ENCODE measurements at places on chromosomes 3 and 15.

GRCh38 chr3:188396900-188397299 is 242.9 kb downstream of the LPP start:
- no peak for DNase-seq

DNA sequence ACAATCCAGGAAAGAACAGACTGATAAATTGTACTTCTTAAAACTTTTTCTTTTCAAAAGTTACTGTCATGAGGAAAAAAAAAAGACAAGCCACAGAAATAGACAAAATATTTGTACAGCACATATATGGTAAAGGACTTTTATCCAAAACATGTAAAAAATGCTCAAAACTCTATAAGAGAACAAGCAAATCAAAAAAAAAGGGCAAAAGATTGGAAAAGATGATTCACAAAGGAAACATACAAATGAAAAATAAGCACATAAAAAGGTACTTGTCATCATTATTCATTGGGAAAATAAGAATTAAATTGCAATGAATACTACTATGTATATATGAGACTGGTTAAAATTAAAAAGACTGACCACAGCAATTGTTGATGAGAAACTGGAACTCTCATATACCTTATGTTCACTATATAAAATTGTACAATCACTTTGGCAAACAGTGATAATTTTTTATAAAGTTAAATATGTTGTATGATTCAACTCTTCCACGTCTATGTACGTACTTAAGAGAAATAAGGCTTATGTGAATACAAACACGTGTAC is 39.7 kb downstream of the DIPK2A start:
- DNase-seq, result no peak

- no peak for DNase-seq
Observed at GRCh38 chr3:16697443-16698147, 92.4 kb upstream of the DAZL start.

GRCh38 chr3:123431658-123432324 is 17.1 kb downstream of the ADCY5 start:
- no peak for DNase-seq

- no peak for DNase-seq
Observed at GRCh38 chr3:11721479-11721878, 77.8 kb upstream of the VGLL4 start.

DNA sequence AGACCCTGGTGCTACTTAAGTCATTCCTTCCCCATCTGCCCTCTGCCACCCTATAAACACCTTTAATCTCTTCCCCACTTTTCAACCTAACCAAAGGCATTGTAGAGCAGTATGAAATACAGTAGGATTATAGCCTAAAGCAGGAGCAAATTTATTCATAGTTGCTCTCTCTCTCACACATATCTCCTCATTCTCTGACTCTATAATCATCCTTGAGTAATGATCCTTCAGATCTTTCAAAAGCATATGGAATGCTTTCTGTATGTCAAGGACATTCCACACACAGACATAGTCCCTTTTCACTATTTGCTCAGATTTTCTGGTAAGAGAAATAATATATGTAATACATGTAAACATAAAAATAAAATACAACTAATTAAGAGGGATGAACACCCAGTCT is 54.1 kb downstream of the TRPC1 start:
- DNase-seq, result no peak

DNA sequence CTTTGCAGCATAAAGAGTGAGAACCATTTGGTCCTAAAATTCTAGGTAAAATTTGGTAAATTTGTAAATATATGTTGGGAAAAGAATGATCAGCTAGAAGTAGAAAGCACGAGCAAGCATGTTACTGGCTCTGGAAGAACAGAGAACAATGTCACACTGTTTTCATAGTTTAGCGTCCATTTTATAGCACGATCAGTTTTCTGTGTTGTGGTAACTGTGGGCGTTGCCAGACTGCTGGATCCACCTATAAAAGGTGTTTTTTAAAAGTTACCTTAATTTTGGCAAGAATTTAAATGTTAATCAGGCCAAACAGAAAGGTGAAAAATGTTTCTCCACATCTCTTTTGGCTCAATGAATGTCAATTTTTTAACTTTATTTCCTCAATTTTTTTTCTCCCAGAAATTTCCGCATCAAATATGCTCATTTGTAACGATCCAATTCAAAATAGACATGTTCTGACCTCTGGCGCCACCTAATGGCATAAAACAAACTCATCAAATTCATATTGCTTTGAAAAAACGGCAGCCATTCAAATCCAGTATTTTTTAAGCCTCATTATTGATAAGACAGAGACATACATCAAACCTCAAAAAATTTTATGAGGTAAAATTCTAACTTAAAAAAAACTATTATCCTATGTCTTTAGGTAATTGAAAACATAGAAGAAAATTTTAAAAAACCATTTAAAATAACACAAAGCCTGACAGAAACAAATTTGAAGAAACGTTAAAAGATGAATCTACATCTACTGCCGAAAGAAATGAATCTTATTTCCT is 5.5 kb upstream of the GP5 start:
- no peak for DNase-seq

DNA sequence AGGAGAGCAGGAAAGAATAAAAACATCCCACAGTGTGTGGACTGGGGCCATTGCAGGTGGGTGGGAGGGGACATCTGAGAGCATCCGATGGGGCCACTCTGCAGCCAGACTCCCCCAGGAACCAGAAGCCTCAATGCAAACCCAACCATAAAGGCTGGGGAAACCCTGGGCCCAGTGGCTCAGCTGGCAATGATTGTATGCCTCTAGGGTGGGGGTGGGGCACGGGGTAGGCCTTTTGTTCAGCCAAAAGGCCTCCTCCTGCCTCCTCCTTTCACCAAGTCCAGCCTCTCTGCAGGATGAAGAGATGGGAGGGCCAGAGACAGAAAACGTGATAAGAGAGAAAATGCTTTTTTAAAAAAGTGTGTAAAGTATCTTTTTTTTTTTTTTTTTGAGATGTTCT is 45.5 kb upstream of the HERC1 start:
- DNase-seq, result no peak

DNA sequence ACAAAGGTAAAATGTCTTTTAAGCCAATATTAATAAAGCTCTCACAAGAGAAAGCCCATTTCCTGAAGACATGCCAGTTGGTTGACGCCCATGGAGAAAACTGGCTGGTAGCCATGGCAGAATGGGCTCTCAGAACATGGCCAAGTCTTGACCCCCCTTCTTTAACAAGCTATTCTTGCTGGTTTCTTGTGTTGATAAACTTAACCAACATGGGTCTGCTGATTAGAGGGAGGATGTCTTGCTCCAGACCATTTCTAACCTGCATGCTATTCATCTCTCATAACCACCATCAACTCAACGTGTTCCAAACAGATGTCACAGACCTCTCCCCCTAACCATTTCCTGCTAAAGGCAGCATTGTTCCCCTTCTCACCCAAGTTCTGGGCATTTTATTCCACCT is 25.7 kb downstream of the NTRK3 start:
- DNase-seq, result no peak

DNA sequence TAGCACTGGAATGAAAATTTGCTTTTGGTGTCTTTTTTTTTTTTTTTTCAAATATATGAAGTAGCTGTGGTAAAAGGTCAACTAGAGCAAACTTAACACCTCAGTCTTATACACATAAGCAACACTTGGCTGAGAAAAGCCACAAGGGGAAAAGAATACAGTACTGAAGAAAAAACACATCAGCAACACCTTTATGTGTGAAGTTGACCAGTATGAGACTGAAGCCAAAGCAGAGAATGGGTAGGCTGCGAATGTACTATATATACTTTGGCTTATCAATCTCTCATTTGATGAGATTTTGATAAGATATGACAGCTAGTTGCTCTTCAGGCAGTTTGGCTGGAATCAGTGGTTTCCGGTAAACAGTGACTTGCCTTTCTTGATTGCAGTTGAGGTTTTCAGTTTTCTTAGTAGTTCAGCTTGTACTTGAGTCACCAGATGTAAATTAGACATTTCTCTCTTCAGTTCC is 22.0 kb upstream of the ZCWPW2 start:
- DNase-seq, result no peak

GRCh38 chr15:68426116-68426515 is 5.8 kb downstream of the ITGA11 start:
- no peak for DNase-seq

DNA sequence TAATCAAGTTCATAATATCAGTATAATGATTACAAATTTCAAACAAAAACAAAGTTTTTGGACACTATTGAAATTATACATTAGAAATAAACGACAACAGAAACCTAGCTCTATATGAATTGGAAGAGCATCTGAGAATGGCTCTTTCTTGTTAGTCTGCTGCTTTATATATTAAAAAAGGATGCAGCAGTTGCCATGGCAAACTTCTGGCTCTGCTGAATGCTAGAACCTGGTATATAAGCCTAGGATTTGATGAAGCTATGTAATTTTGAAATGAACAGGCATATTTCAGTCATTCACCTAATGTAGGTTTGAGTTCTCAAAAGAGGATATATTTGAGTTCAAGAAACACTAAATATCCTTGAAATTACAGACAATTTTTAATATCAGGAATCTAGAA is 252.7 kb upstream of the KCNMB2 start:
- no peak for DNase-seq

DNA sequence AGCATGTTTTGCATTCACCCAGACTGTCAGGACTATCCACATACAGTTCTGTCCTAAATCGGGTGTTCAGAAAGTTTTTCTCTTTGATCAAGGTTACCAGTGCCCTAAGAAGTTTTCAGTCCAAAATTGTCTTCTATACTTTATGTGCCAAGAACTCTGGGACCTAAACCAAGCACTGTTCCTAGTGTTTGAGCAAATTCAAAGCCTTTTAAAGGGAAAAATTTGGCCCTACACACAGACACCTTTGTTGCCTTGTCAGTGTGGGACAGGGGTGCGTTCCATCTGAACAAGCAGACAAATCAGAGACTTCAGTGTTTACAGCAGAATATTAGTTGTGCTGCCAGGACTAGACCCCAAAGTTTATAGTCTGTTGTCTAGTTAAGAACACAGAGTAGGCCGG is 50.6 kb downstream of the DGKG start:
- DNase-seq, result no peak

GRCh38 chr3:159025733-159026132 is 223.9 kb downstream of the MFSD1 start:
- DNase-seq, result no peak

- no peak for DNase-seq
Observed at GRCh38 chr3:55790596-55791350, 303.7 kb upstream of the WNT5A start.

- DNase-seq, result no peak
Observed at GRCh38 chr3:152270937-152271336, 2.2 kb downstream of the MBNL1 start.

- DNase-seq, result no peak
Observed at GRCh38 chr3:6542795-6543194, 318.1 kb upstream of the GRM7 start.

DNA sequence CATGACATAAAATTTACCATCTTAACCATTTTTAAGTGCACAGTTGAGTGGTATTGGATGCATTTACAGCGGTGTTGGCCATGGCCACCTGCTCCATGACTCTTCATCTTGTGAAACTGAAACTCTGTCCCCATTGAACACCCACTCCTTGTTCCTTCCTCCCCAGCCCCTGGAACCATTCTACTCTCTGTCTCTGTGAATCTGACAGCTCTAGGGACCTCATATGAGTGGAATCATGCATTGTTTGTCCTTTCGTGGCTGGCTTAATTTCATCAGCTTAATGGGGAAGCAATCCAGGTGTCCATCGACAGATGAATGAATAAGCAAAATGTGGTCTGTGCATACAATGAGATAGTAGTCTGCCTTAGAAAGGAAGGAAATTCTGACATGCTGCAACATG is 42.5 kb downstream of the PLXNA1 start:
- DNase-seq, result no peak

- no peak for DNase-seq
Observed at GRCh38 chr15:39629906-39630305, 49.0 kb downstream of the THBS1 start.

DNA sequence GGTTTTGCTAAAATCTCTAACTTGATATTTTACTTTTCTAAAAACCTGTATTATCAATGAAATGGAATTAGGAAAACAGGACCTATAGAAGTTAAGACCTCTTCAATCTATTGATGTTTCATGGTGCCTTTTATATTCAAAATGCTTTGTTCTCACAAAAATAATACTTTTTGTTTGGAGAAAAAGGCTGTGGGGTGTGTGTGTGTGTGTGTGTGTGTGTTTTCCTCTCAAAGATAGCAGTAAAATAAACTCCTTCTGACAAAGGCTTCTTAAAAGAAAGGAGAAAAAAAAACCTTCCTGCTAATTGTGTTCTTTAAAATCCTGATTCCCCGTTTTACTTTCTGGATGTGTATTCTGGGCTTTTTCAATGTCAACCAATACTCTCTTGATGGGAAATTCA is 54.5 kb downstream of the RBM6 start:
- DNase-seq, result no peak

DNA sequence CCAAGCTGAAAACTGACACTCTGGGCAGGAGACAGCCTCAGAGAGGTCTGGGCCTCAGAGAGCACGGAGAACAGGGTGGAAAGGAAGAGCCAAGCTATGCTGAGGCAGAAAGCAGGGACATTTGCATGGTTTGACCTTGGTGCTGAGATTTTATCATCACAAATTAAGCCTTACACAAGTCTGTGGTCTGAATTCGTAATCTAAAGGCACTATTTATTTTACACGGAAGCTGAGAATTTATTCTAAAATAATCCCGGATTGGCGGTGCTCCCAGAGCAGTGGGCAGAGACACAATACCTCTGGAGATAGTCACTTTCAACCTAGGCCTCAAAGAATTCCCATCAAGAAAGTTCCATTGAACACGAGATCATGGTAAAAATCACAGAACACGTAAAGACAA is 47.5 kb downstream of the CFAP92 start:
- DNase-seq, result no peak

- no peak for DNase-seq
Observed at GRCh38 chr15:85489773-85490493, 109.5 kb downstream of the AKAP13 start.

DNA sequence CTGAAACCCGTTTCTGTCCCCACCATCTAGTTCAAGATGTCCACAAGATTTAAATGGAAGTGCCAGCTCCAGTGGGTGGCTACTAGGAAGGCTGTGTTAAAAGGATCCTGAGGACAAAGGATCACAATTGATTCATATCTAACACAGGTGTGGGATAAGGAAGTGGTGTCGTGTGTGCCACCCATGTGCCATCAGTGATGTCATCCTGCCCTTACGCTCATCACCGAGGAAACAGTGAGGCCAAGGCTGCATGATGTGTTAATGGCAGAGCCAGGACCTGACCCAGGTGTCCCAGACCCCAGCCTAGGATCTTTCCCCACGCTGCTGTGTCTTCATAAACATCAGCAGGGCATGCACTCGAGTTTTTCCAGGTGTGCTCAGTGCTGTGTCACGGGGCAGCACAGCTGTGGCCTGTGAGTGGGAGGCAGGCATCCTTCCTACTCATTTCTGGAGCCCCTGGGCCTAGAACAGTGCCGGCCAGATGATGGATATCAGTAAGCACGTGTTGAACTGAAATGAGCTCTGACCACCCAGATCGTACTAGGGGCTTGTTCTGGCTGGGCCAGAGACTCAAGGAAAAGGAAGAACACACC is 10.6 kb upstream of the TGM5 start:
- no peak for DNase-seq

DNA sequence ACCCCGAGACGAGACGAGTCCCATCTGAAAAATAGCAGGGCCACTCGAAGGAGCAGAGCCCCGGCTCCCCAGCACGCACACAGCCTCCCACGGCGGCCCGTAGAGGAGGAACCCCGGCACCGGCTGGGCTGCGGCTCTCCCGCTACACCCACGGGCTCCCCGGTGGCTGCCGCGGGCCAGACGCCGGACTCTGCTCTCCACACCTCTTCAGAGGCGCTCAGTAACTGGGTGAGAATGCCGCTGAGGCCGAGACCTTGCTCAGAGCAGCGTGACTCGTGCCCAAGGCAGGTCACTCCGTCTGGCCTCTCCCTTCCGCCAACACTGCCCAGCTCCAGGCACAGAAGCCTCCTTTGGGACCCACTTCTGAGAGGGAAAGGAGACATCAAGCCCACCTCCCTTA is 34.4 kb downstream of the TNK2 start:
- no peak for DNase-seq

Measured in stimulated activated CD8-positive, alpha-beta memory T cell treated with anti-CD3 and anti-CD28 coated beads, Interleukin-15, amount 100 ng/mL, for 1 hour (primary cell).